Stromal cell of bone marrow (primary cell): ENCODE measurements at places on chromosomes 5 and 9.
A peak's percentile ranks its signal among the peaks of the same experiment; 100 is the strongest.

DNA sequence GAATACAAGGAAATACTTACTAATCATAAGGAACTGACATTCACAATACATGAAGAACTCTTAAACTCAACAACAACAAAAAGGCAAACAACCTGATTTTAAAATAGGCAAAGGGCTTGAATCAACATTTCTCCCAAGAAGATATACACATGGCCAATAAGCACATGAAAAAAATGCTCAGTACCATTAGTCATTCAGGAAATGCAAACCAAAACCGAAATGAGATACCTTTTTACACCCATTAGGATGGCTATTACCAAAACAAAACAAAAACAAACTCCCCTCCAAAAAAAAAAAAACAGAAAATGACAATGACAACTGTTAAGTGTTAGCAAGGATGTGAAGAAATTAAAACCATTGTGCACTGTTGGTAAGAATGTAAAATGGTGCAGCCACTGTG lies 104.1 kb upstream of the ZNF462 start:
- DNase-seq, result no peak

- DNase-seq, result no peak
Observed at GRCh38 chr5:85472749-85473148, 1088.1 kb upstream of the EDIL3 start.

DNA sequence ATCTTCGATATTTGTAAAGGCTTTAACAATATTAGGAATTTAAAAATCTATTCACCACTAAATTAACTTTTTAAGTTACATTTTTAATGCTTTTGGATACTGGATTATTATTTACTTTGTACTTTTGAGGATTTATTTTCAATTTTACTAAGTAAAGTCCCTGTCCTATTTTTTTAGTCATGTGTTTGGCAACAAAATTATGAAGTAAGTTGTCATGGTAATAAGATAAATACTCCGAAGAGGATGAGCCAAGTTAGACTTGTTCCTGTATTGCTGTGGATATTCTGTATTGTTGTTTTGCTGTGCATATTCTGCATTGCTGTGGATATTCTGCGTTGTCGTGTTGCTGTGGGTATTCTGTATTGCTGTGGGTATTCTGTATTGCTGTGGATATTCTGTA lies 210.1 kb downstream of the MTRR start:
- DNase-seq, result no peak

- DNase-seq, result no peak
Observed at GRCh38 chr5:178522361-178522760, 67.8 kb downstream of the COL23A1 start.

GRCh38 chr9:97558701-97559101 lies 57.2 kb downstream of the TMOD1 start:
- DNase-seq, result no peak

DNA sequence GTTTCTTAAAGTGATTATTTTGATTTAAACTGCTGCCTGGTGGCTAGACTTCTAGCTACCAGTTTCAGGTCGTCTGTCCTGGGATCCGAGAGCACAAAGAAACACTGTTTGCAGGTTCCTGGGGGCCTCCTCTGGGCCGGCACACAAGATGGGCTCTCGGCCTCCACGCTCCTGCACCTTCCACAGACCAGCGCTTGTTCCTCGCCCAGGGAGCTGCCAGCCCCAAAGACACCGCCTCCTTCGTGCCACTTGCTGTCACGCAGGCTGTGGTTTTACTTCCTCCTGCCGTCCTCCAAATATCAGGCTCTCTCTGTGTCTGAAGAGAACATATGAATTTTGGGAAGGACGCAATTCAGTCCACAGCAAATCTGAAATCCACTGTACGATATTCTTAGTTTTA lies 105.8 kb downstream of the ROR2 start:
- DNase-seq, result no peak

GRCh38 chr5:15786884-15787283 lies 286.9 kb downstream of the FBXL7 start:
- no peak for DNase-seq

- no peak for DNase-seq
Observed at GRCh38 chr9:83133316-83133715, 70.4 kb upstream of the RASEF start.

GRCh38 chr9:113266174-113266573 lies 9.2 kb downstream of the CDC26 start:
- DNase-seq, result no peak

DNA sequence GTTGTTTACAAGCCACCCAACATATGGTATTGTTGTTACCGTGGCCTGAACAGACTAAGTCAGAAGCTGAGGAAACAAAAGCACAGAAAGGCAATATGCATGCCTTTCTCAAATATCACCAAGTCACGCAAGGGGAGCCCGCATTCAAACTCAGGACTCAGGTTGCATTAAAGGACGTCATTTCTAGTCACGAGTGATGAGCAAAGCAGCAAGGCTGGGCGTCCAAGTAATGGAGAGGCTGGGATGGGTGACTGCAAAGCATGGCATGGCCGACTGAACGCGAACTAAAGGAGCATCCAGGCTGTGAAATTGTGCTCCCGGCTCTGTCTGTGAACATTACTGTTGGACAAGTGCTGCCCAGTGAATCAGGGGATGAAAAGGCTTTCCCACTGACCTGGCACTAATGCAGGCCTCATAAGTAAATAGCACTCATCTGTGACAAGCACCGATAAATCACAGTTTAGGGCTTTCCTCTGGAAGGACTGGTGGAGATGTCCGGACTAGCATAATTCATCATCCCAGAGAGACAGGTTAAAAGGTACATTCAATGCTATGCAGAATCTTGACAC lies 202.8 kb downstream of the SPOCK1 start:
- no peak for DNase-seq

- no peak for DNase-seq
Observed at GRCh38 chr9:136646827-136647711, 15.6 kb upstream of the EGFL7 start.

DNA sequence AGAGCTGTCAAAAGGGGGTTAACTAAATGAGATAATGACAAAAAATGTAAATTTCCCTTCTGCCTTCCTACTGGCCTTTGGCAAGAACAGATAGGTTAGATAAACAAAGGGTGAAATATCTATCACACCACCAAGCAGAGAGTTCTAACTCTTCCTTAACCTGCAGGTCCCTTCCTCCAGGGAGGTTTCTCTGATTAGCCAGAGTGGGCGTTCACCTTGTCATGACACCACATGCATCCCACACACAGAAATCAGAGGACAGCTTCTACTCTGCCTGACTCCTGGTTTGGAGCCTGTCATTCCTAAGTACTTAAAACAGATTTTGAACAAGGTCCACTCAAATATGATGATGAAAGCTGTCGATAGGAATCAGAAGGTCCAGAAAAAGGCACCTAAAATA lies 180.0 kb downstream of the CDK5RAP2 start:
- DNase-seq, result no peak

GRCh38 chr5:53109056-53109442 lies 508 bp downstream of the MOCS2 start:
- DNase-seq, result no peak

DNA sequence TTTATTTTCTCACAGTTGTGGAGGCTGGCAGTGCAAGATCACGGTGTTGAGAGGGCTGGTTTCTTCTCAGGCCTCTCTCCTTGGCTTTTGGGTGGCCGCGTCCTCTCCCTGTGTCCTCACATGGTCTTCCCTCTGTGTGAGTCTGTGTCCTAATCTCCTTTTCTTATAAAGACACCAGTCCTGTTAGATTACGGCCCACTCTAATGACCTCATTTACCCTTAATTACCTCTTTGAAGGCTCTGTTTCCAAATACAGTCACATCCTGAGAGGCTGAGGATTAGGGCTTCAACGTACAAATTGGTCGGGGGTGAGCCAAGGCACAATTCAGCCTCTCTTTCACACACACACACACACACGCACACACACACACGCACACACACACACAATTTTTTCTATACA lies 73.0 kb downstream of the UGCG start:
- DNase-seq, result no peak

DNA sequence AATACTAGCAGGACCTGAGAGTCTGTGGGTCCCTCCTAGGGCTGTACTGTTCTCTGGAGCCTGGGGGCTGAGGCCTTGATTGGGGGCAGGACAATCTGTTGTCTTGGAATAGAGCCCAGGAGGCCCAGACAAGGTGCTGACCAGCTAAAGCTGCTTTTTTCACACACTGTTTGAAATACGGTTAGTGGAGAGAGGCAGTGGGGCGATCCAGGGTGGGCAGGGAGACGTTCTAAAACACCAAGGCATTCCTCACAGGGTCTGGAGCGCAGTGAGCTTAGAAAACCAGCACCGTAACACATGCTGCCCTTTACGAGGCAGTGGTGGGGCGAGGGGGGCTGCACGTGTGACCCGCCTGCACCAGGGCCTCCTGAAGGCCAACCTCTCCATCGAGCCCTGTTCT lies 55.1 kb downstream of the EHMT1 start:
- no peak for DNase-seq

DNA sequence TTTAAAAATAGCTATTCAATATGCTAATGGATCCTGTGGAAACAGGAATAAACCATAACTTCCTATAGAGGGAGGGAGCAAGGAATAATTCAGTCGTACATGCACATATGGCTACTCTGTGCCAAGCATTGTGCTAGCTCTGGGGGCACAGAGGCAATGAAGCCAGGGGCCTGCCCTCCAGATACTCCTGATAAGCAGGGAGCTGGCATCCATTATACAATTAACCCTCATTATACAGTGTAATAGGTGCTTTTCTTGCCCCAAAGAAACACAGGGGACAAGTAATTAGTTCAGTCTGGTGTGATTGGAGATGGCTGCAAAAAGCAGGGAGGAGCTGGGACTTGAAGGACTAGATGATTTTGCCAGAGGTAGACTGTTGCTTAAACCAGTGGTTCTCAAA lies 200.4 kb downstream of the SREK1 start:
- no peak for DNase-seq

DNA sequence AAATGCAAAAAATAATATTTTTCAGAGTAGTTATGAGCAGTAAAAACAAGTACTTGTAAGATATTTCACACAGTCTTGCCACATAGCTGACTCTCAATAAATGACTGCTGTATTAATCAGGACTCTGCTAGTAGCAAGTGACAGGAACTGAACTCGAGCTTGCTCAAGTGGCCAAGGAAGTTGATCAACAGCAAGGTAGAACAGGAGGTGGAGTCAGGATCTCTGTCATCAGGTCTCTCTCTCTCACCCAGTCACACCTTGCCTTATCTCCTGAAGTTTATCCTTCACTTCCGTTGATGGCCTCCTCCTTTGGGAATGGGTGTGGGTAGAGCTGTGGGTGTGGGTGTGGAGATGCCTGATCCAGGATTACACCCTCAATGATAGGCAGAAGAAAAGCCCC lies 107.0 kb downstream of the GPBP1 start:
- DNase-seq, result no peak

GRCh38 chr9:132214027-132214622 lies 52.3 kb downstream of the NTNG2 start:
- DNase-seq, result peak; percentile 61

DNA sequence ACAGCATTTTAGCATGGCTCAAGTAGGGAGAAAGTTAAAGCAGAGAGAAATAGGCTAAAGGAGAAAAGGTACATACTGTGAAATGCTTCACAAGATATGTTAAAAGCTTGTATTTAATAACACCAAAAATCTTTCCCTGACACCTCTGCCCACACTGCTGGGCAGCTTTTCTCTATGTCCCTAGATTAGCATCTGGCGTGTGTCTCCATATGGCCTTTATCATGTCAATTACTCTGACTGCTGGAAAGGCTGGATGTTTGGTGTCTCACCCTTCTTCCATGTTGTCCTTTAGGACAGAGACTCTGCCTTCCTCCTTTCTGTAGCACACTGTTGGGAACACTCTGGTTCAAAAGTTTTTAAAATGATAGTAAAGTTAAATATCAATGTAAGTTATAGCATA lies 122.5 kb downstream of the OXCT1 start:
- no peak for DNase-seq

GRCh38 chr9:113444736-113445135 lies 18.8 kb upstream of the RGS3 start:
- DNase-seq, result no peak

DNA sequence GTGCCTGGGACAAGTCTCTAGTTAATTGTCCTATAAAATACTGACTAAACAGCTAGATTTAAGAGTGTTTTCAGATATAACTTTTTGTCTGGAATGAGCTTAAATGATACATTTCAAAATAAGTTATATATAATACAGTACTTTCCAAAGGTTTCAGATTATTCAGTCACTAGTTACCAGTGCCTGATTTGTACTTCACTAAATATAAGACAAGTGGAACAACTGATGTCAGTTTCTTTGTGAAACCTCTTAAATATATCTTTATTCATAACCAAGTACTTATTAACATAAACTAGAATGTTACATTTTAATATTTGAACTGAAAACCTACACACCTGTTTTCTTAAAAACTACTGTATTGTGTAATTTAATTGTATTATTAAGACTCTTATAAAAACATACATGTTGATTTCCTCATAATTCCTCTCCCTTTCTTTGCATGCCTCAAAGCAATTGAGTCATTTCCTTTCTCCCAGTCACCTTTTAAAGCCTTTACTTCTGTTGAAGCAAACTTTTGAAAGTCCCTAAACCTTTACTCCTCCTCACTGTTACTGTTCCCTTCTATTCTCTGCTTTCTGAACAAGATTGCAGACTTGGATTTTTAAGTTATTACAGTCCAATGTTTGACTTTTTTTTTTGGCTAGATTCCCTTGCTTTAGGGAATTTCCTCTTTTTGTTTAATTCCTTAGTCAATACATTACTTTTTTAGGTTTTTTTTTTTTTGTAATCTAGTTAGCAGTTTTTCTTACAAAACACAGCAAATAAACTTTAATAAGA lies 8.7 kb upstream of the SEMA6A start:
- DNase-seq, result no peak

DNA sequence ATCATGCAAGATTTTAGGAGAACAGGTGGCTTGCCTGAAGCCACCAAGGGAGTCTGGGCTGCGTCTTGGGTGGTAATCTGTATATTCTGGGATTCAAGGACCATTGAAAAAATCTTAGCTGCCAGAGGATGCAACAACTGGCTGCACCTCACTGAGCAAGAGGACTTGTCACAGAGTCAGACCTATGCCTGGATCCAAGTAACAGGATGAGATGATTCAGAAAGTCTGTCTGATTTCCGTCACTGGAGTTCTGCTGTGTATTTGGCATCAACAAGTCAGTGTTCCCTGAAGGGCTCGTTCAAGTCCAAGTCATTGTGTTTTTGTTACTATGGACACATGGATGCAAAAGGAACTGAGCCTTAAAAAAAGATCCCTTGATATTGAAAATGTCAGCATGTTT lies 37.8 kb upstream of the CARTPT start:
- peak; percentile 7 for DNase-seq

- no peak for DNase-seq
Observed at GRCh38 chr5:57779383-57780223, 297.0 kb upstream of the ACTBL2 start.
